ENCODE measurements at places on chromosomes 3 and 15.

GRCh38 chr3:181700168-181701087 is 11.3 kb upstream of the SOX2 start:
- DNase-seq = peak; percentile 75

DNA sequence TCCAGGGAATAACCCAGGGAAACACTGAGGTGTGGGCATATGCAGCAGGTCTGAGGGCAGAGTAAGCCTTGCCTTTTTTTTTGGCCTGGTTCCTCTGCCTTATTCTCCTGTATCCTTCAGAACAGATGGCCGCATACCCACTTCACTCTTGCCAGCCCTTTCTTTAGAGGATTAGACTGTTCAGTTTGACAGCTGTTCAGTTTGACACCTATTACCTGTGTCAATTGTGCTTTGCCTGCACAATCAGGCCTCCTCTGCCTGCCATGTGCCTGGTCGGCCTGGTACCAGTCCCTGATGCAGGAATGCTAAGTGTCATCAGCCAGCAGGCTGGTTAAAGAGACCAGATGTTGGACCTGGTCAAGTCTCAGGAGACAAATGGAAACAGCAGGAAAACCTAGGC is 22.3 kb downstream of the TM6SF1 start:
- DNase-seq = no peak

DNA sequence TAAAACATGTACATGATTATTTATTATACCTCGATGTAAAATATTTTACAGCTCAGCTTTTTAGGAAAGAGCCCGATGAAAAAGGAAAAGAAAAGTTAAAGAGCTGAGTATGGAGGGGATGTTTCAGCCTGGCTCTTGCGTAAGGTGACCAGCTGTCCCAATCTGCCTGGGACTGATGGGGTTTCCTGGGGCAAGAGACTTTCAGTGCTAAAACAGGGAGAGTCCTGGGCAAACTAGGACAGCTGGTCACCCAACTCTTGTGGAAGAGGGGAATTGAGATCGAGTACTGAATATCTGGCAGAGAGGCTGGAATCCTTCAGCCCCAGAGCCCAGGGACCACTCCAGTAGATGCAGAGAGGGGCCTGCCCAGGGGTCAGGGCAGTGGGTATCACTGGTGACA is 21.0 kb downstream of the DUOX2 start:
- DNase-seq = no peak

GRCh38 chr3:43765521-43765971 is 74.8 kb downstream of the ABHD5 start:
- no peak for DNase-seq

- DNase-seq = peak; percentile 31
Measured at GRCh38 chr3:45026957-45027356, 854 bp downstream of the CLEC3B start.

DNA sequence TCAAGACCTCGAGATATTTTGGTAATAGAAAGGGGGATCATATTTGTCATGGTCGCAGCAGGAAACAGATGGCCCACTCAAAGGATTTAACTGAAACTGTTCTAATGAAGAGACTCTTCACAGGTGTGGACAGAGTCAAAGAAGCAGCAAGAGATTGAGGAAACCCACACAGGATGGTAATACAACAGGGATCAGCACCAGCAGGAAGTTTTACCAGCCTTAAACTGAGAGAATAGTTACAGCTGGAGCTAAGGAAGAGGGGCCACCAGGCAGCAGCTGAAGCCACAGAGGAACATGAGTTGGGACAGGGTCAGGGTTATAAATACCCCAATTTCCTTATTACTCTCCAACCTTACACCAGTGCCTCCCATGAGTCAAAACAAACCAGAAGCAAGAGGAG is 131.8 kb upstream of the UBE2E2 start:
- no peak for DNase-seq

GRCh38 chr15:68787609-68788263 is 33.0 kb downstream of the ANP32A start:
- DNase-seq = no peak

DNA sequence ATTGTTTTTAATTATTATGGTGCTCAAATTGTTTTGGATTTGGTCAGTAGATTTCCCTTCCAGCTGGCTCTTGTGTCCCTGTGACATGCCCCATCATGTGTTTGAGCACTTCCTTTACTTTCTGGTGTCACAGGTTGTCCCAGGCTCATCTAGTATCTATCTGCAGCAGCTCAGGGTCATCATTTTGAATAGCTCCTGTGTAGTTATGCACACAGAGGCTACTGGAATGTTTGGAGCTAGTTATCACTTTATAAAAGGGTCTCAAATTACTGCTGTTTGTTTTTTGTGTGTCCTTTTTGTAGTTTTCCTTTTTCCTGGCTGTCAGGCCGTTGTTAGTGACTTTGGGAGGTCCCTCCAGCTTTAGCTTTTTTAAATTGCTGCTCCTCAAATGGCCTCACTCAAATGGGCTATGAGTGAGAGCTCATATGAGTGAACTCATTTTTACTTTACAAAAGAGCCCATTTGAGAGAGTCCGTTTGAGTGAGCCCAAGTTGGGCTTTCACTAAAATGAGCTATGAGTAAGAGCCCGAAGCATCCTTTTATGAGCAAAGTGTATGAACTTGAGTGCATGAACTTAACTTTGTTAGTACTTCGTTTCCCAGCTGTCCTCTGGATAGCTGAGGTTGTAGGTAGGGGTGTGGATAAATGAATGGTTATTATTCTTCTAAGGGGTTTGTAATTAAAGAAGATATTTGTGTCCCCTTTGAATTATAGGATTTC is 43.8 kb downstream of the SQOR start:
- DNase-seq = no peak

GRCh38 chr15:69758291-69758771 is 305.7 kb downstream of the RPLP1 start:
- peak; percentile 73 for DNase-seq

DNA sequence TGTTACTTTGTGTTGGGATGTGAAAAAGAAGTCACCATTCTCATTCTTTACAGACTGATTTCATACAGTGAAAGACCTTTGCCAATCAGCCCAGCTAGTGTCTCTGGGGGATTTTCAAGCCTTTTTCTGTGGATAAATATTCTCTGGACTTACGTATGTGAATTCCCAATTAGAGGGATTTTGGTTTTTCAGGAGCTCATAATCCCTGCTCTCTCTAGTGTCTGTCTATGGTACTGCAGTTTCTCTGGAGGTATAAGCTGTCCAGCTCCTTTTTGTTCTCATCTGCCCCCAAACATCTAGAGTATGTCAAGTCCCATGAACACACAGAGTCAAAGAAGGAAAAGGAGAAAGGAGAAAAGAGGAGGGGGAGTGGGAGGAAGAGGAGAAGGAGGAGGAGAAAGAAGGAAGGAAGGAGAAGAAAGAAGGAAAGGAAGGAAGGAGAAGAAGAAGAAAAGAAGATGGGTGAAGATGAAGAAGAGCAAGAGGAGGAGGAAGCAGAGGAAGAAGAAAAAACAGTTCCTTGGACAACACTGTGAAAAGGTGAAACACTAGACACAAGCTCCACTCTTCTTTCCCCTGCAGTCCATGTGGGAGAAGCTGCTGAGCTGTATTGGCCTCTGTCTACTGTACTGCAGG is 218.6 kb downstream of the GREM1 start:
- DNase-seq = no peak

DNA sequence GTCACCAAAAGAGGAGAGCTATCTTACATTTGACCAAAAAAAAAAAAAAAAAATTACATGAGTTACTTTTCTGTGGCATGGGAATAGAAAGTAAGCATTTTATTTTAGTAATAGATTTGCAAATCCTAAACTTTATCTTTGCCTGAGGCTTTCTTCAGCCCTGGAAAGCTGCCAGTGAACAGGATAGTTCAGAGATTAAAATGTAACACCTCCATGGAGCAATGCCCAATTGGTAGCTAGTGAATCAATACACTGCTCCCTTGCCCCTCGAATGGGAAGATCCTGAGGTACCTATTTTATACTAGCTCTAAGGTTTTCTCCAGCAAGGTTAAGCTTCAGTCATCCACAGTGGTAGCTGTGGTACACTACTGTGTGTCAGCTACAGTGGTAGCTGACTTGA is 867.1 kb downstream of the NAALADL2 start:
- DNase-seq = no peak

GRCh38 chr3:158731938-158732855 is at the start of gene RARRES1:
TSS of gene RARRES1 (minus strand) at chr3:158732457. CDS start at chr3:158732415, 42 bp downstream.
- DNase-seq = no peak

DNA sequence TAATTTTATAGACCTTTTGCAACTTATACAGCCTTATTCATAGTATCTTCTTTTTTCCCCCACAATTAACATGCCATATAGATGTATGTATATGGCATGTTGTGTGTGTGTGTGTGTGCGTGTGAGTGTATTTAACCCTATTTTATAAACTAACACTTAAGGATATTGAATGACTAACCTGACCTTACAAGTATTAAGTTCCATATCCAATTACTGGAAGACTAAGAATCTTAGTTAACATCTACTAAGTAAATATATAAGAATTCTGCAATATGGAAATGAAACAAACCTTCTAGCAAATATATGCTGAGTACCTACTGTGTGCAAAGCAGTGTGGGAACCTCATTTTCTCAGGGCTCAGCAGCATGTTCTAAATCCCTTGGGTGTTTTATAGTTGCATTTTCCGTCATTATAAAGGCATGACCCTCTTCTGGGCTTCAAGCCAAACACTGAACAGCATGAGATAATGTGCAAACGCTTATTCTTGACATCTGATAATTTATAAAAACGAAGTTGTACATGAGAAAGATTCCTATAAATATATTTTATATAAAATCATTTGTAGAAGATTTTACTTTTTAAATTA is 105.5 kb downstream of the NLGN1 start:
- no peak for DNase-seq
